ENCODE measurements at places on chromosomes 5 and 9.

- no peak for DNase-seq
Measured at GRCh38 chr5:32222723-32223470, 48.8 kb upstream of the GOLPH3 start.

DNA sequence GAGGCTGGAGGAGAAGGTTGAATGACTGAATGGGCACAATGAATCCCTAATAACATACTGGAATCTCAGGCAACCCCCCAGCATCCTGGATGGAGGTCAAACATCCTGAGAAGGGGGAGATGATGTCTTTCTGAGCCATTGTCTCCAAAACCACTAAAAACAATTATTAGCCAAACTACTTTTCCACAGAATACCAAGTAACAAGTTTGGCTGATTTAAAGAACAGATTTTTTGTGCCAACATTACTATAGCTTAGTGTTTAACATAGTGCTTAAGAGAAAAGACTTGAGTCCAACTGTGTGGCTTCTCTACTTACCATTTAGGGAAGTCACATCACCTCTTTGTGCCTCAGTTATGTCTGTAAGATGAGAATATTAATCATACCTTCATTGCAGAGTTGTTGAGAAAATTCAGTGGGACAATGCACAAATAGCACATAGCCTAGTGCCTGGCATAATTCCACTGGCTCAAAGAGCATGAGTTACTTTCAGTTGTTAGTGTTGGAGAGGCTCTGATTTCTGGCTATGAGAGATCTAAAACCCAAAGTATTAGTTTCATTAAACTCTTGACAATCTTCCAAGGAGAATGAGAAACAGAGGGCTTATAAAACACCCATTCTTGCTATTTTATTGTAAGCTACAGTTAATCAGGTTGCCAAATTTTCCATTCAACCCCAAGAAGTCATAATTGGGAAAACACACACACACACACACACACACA lies 111.3 kb upstream of the NR3C1 start:
- no peak for DNase-seq

- no peak for DNase-seq
Measured at GRCh38 chr5:157821822-157822622, 36.9 kb downstream of the CLINT1 start.

DNA sequence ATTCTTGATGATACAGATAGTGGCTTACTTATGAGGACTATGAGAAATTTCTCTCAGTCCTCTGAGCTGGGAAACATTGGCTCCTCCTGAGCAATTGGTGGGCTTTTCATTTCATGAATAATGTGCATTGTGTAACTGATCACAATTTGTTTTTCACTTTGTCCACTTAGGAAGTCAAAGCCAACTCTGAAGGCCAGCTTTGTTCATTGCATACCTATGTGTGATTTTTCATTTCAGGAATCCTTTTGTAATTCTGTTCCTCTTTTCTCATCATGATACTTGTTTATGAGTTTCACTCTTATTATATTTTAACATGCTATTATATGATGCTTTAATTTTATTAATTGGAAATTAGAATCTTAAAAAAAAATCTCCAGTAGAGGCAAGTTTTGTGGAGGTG lies 483.0 kb downstream of the EBF1 start:
- DNase-seq, result no peak

GRCh38 chr5:93092349-93093105 lies 488.5 kb downstream of the NR2F1-AS1 start:
- DNase-seq, result no peak

- no peak for DNase-seq
Measured at GRCh38 chr5:157978061-157978460, 119.1 kb upstream of the CLINT1 start.

DNA sequence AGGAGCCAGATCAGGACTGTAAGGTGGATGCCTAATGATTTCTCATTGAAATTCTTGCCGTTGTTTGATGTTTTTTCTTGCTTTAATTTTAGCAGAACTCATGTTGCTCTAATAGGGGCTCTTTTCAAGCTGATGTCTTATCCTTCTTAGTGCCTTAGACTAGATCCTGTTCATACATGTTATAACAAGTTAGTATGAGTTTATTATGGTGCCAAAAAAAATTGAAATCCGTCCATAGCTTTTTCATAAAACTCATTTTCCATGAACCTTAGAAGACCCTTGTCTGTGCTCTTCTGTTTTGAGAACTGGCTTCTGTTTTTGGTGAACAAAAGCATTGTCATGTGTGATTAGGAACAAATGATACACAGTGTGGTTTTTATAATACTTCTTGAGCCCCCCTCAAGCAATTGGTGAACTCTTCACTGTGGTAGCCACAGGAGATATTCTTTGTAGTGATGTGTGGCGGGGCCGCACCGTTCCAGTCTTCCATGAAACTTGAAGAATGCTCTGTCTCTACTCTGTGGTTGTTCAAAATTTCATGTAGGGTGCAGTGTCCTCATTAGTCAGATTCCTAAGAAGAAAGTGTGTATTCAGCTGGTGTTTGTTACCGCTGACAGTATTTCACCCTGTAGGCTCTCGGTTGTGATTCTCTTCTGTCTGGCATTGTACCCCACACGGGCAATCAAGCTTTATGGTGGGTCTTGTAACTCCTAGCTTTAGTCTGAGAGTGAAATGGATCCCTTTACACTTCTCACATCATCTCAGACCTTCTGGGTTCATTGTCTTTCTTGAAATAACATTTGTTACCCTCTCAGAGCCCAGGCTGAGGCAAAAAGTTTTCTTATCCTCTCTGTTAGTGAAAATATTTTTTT lies 10.7 kb downstream of the OTULIN start:
- no peak for DNase-seq

DNA sequence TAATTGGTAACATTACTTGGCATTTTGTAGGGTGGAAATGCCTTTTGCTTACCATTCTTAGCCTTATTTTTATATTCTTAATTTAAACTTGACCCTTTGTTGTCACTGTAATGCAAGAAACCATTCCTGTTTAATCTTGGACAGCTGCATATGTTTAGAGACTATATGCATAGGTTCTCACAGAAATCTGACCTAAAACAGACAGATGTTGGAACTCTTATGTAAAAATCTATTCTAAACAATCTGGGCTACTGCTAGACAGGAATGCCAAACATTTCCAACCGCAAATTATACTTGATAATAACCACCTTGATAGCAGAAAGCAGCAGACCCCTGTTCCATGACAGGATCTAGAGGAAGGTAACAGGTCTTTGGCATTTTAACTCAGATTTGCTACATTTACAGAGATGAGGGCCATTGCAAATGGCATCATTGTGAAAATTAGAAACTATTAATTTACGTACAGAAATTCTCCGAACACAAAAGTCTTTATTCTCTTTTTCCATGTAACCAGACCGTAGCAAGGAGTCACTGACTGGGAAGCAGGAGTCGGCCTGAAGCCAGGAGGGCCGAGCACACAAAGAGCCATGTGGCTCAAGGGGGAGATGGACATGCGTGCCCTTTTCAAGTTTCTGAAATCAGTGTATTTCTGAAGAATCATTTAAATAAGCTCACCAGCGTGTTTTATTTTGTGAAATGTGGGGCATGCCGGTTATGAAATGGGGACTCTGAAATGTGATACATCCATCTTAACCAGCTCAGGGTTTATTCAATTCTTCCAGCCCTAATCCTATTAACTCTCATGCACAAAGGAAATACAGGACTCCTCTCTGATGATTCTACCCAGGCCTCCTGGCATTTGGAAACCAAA lies 139.3 kb downstream of the AOPEP start:
- no peak for DNase-seq

DNA sequence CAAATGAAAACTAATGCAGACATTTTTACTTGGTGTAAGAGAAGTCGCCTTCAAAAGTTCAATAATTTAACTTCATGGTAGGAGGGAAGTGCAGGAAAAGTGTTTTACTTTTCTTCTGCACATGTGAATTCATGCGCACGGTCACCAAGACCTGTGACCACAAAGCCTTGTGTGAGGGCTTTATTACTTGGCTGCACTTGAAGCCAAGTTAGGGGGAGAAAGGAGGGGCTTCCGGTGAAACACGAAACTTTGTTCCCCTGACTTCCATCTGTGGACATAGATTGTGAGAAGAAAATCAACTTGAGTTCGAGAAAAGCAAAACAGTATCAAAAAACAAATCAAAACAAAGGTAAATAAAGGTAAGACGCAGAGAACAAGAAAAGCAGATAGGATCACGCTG lies 239.9 kb downstream of the ROR2 start:
- DNase-seq, result no peak

DNA sequence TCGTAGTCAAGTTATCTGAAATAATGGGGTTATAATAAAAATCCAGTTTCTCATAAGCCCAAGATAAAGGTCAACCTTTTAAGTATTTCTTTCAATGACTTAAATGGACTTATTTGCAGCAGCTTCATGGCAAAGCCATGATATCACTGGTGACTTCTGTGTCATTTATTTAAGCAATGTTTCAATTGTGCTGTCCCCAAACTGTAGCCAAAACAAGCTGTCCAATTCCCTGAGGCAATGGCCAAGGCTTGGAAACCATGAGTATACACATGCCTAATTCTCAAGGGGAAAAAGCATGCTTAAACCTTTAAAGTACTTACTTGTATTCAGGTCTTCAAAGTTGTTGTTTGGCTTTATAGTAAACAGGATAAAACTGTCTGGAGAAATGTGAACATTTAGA lies 376.4 kb upstream of the TNC start:
- DNase-seq, result no peak

- no peak for DNase-seq
Measured at GRCh38 chr9:33813712-33814641, 3.0 kb upstream of the UBE2R2 start.

DNA sequence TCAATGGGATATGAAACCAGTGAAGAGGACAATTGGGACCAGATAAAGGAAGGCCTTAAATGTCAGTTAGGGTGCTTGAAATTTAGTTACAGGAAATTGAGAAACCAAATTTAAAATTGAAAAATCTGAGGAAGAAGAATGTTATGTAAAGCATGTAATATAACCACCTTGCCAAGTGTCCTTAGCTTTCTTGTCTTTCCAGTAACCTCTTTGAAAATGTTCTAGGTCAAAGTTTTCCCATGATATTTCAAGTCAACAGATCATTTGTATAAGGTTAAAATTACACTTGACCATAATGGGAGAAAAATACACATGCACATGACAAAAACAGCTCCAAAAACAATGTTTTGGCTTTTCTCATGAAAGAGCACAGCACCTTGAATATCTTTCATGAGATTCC lies 21.1 kb downstream of the LOX start:
- no peak for DNase-seq

- no peak for DNase-seq
Measured at GRCh38 chr9:113593682-113594281, 130.3 kb downstream of the RGS3 start.

DNA sequence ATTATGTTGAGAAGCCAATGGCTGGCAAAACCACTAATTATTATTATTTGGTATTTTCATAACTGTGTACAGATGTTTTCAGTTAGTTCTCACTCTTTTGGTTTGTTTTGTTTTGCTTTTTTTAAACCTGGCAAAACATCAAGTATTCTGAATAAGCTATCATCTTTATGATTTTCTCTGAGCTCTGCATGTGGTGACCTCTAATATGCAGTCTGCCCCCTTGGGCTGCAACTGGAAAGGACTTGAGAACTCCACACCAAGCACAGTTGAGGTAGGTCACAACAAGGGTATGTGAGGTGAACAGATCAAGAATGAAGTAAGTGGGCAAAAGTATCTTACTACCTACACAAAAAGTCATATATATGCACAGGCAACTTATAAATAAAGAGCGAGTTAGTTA lies 202.2 kb downstream of the NFIB start:
- no peak for DNase-seq

DNA sequence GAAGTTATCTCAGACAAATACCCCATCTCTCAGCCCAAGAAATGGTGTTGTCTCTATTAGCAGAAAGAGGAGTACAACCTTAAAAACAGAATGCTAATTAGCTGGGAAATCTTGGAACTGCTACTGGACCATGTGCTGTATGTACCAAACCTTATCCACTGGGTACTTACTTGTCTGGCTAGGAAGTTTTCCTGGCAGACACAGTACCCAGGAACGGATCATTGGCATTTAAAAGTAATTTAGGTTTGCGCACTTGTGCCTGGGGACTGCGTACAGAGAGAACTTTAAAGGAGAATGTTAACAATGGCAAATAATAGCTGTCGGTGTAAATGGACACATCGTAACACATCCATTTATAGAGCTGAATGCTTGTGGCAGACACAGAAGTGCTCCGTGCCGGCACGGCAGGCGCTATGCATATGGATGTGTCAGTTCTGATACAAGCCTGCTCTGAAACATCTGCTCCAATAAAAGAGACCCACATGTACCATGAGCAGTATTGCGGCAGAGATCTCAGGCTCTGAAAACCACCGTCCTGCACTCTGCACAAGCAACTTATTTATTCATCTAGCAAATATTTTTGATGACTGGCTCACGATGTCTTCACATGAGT lies 290.6 kb upstream of the PANK3 start:
- no peak for DNase-seq

DNA sequence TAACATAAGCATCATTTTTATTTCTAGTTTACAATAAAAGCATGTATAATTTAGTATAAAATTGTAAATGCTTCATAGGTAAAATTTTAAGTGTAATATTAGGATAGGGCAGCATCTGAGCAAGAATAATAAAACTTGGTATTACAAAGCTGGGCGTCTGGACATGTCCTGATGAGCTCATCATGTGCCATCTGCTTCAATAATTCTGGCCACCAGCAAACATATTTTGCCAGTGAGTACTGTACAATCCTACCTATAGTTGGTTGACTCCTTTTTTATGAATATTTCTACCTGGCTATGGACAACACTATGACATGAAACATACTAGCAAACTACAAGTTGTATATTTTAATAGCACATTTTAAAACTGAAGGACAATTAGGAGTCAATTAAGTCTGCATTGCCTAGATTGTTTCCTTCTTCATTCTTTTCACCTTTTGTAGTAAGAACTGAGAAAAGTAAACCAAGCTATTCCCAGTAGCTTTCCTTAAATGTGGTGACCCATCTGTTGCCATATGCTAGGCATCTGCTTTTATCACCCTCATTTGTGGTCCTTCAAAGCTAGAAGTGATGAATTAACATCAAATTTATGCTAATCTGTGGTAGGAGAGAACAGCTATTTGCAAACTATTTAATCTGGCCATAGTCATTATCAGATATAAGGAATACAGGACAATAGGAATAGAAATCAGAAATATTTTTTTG lies 23.4 kb downstream of the LURAP1L start:
- no peak for DNase-seq

- DNase-seq, result no peak
Measured at GRCh38 chr9:89038382-89039103, 47.3 kb downstream of the S1PR3 start.

DNA sequence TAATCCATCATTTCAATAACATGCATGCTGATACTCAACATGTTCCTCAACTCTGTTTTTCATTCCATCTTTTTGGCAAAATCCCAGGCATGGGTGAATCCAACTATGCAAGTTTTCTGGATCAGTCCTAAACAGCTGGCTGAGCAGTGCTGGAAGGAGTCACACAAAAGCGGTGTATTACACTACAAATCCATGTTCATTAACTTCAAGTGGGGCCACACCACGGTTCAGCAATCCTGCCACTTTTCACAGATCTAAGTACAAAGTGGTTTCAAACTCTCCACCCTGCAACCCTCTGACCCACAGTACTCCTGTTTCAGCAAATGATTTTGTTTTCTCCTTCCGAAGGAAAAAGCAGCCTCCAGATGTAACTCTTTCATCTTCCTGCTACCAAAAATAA lies 222.5 kb downstream of the EPB41L4A start:
- no peak for DNase-seq

Measured in stimulated activated CD4-positive, alpha-beta T cell treated with anti-CD3 and anti-CD28 coated beads, Interleukin-2, amount 100 ng/mL, for 4 hours (primary cell).